Chondrocyte (in vitro differentiated cells): ENCODE measurements at places on chromosomes 3 and 15.
A peak's percentile ranks its signal among the peaks of the same experiment; 100 is the strongest.

DNA sequence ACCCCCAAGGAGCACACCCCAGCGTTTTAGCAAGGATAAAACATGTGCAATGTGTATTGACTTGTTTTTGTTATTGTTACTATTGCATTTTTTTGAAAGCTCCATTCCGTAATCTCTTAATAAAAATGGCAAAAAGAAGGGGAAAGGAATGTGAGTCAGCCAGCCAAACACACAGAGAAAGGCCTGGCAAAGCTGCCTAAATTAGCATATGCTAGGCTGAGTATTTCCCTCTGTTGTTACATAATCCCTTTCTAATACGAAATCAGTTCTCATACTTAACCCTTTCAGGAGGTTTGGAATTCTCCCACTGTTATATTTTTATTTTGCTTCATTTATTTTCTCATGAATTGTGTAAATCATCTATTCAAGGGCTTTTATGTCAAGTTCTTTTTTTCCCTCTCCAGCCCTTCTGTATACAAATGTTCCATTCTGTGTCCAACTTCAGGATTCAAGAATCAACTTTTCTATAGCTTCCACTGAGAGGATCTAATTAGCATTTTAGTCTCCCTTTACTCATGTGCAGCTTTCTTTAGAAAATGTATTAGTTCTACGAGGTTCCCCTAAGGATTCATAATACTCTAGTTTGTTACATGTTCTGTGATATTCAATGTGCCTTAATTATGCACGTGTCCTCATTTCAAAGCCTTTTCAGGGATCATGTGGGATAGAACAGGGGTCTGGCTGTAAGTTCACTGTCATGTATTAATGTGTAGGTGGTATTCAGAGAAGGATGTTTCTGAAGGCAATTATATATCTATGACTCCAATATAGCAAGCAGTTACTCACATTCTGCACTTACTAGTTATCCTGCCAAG lies 9.2 kb downstream of the CADM2 start:
- DNase-seq = no peak

DNA sequence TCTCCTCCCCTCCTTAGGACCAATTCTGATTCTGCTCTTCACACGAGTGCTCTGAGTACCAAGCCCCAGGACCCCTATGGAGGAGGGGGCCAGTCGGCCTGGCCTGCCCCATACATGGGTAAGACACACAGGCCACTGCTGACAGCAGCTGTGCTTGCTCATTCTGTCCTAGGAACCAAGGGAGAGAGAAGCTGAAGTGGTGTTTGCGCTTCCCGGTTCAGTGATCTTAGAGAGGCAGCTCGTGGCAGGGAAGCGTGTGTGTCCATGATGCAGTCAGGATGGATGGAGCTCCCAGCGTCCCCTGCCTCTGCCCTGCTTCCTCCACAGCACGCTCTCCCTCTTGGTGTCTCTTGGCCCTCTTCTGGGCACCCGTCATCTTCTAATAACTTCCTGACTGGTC lies 77.6 kb downstream of the CRTC3 start:
- no peak for DNase-seq

- peak; percentile 54 for DNase-seq
Observed at GRCh38 chr3:13414040-13414729, 5.9 kb downstream of the NUP210 start.

GRCh38 chr3:114421204-114421603 lies 127.4 kb downstream of the TIGIT start:
- no peak for DNase-seq

DNA sequence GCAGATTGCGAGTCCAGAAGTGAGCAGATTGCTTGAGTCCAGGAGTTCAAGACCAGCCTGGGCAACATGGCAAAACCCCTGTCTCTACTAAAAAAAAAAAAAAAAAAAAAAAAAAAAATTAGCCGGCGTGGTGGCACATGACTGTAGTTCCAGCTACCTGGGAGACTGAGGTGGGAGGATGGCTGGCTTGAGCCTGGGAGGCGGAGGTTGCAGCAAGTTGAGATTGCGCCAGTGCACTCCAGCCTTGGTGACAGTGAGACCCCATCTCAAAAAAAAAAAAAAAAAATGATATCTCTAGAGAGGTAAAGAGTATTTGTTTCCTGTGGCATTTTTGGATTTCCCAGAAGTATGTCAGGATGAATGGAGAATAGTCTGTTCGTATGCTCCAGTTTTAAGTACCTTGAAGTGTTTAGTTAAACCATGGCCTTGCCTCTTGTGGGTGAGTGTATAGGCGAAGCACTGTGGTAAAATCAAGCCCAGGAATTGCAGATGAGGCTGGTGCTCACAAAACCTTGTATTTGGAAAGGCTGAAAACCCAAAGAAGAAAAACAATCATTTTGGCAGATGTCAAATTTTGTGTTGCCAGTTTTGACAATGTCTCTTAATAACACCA lies 5.9 kb downstream of the CACNA1D start:
- DNase-seq = no peak

DNA sequence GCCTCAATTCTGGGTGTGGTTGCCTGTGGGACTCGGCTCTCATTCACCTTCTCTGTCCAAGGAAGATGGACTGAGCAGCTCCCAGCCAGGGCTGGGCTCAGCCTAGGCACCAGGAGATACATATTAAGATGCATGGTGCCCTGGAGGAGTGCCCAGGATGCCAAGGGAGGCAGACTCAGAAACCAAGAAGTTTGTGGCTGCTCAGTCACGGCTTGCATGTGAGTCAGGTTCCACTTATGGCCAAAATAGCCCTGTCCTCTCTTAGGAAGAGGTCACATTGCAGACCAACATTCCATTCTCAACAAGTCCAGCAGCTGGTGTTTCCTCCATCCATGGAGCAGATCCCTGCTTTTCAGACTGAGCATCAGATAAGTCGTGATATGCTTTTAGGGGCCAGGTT lies 21.8 kb downstream of the CDCP1 start:
- DNase-seq = no peak

DNA sequence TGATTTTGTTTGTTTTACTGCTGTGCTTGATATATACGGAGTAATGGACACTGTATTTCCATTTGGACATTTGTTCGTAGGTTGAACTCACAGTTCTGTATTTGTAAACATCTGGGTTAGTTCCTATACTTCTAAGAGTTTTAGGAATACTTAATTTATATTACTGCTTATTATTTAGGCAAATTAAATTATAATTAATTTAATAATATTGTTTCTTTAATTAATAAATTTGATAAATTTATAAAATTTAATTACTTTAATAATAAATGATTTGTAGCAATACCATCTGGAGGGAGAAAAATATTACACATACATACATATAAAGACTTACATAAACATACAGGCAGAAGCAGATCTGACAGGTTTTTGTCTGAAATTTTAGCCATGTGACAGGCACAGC lies 14.5 kb upstream of the B4GALT4 start:
- DNase-seq = no peak

- no peak for DNase-seq
Observed at GRCh38 chr3:112007633-112008032, 8.9 kb downstream of the TAGLN3 start.

DNA sequence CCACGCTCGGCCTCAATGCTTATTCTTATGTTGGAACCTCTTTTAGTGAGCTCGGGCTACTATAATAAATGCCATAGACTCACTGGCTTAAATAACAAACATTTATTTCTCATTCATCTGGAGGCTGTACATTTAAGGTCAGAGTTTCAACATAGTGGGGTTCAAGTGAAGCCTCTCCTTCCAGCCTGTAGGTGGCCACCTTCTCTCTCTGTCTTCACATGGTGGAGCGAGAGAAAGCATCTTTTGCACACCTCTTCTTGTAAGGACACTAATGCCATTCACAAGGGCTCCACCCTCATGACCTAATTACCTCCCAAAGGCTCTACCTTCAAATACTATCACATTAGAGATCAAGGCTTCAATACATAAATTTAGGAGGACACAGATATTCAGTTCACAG lies 520.3 kb upstream of the EPHA6 start:
- no peak for DNase-seq

GRCh38 chr15:70259028-70259424 lies 161.3 kb upstream of the TLE3 start:
- no peak for DNase-seq

DNA sequence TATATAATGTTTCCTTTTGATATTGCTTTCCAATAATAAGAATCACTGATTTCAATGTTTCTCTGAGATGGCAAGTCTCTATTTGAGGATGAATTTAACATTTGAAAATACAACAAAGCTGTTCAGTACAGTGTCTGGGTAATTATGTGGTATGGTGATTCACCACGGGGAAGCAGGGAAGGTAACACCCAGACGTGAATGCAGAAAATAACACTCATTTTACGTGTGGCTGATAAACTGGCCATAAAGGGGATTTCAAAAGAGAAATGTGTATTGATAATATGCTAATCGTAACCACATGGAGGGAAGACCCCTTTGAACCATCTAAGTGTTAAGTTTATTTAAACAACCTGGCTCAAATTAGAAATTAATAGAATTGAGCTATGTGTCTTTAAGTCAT lies 344.6 kb downstream of the GRM7 start:
- DNase-seq = no peak

DNA sequence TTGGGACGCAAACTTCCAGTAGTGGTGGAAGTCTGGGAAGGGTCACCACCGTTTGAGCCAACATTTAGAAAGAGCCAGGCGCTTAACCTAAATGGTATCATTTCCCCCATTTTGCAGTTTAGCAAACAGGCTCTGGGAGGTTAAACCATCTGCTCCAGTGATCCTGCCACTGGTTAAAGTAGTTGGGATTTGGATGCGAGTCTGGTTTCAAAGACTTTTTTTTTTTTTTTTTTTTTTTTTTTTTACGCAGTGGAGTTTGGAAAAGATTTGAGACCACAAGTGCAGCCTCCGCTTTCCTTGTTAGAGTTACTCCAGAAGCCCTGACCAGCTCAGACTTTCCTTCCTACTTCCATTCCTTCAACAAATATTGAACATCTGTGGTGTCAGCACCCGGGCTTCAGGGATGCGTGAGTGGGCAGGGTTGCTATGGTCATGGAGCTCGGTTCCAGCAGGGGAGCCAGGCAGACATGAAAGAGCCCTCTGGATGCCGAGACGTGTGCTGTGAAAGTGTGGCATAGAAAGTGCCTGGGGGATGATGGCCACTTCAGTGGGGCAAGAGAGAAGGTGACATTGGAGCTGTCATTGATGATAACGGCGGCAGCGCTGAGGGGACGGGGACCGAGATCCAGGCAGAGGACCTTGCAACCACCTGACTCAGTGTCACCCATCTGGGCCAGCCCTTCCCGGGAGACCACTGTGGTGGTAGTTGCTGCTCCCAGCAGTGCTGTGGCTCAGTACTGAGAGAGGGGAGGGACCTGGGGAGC lies 1.1 kb upstream of the RNU6-1 start:
- DNase-seq = no peak

DNA sequence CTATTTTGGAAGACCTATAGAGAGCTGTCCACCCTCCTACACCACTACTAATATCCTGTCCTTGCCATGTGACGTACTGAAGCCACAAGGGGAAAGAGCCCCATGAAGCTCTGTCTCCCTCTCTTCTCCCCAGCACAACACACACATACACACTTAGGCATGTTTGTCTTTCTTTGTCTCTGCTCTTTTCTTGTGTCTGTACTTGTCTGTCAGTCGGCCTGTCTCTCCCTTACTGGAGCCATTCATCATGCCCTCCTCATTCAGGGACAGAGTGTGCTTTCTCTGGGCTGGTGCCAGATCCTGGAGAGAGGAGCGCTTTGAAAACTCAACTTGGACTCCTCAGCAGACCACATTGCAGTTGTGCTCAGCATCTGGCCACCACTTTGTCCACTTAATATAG lies 47.6 kb downstream of the PSMD6 start:
- DNase-seq = no peak

DNA sequence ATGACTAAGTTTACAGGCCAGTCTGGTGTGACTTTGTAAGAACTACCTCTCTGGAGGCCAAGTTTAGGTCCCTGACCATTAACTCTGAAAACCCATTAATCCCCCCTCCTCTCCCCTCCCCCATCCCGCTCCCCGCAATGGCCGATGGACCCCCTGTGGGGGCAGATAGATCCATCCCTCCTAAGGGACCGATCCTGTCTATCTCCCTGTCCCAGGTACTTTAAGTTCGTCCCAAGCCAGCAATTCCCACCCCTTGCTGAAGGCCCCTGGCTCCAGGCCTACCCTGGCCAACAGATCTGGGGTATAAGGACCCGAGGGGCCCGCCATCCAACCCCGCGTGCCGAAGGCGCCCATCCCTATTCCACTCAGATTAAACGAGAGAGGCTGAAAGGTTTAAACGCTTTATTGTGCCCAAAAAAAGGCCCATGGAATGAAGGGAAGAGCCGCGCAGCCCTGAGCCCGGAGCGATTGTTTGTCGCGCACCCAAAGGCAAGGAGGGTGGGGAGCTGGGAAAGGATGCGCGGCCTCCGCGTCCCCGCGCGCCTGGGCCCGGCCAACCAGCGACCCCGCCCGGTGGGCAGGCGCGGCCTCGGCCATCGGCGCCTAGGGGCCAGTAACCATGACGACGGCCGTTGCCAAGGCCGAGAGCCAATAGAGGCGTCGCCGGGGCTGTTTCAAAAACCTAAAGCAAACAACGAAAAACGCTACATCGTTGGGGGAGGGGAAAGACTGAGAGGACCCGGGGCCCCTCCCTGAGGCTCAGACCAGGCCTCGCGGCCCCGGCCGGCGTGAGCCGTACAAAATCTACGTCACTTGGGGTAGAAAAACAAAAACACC lies 35.9 kb downstream of the HMCES start:
- DNase-seq = no peak

GRCh38 chr3:180184816-180185215 lies 148.1 kb upstream of the PEX5L start:
- DNase-seq = no peak

DNA sequence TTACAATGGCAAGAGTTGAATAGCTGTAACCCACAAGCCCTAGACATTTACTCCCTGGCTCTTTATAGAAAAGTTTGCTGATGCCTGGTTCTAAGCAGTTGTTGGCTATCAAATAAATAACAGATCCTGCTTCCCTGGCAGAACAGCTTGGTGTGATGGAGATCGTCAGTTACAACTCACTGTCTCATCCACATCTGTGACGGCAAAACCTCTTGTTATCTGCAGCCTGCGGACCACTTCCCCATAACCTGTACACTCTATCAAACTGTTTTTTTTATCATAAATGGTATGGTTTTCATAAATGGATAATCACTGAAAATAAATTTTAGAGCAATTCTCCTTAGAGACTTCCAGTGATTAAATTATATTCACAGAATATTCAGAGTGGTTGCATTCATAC lies 14.1 kb downstream of the ZDHHC3 start:
- no peak for DNase-seq

GRCh38 chr15:92833106-92833433 lies 67.1 kb upstream of the CHD2 start:
- DNase-seq = no peak

DNA sequence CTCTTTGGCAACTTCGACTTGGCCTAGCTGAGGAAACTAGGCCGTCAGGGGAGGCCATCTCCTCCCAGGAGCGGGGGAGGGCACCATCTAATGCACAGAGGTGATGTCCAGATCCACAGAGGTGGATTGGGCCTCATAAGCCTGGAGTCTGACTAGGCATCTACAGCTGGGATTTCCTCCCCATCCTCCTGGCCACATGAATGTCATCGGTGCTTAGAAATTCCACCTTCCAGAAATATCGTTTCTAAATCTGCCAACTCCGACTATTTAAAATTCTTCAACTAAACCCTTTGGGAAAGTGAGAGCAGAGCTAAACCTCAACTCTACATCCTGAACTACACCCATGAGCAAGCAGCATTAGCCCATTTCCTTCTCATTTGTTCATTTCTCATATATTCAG lies 118.7 kb downstream of the WNT5A start:
- no peak for DNase-seq

GRCh38 chr3:125175295-125176078 lies 37.1 kb downstream of the SLC12A8 start:
- DNase-seq = no peak

GRCh38 chr3:157582637-157582973 lies 79.4 kb upstream of the VEPH1 start:
- DNase-seq = no peak
